ENCODE measurements at places on chromosomes 11 and 22.

DNA sequence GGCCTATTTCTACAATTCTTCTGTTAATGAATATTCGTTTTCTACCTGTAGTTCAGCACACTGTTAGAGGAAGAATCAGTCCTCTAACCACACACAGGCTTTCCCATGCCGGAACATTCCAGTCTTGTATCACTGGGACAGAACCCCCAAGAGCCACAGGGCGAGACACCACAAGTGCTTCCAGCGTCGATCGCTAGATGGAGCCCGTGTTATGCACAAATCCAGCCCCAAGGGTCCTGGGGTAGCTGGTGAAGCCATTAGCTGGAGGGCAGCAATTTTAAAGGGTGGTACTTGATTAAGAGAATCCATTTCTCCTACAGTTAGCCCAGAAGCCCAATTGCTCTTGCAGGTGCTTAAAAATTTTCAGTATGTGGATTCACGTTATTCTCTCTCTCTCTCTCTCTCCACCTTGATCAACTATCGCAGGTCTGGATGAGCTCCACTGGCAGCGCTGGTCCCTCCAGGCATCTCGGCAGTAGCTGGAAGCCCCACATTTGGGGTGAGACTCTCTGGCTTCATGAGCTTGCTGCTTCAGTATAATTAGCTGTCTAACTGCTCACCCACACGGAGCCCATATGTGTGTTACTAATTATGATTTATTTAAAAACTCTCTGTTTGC, 148.2 kb upstream of the SNX19 start:
- DNase-seq: no peak

GRCh38 chr22:36211237-36211861, 9.7 kb upstream of the APOL4 start:
- DNase-seq: no peak

- DNase-seq: no peak
Observed at GRCh38 chr11:77471558-77472193, 2.2 kb downstream of the PAK1 start.

DNA sequence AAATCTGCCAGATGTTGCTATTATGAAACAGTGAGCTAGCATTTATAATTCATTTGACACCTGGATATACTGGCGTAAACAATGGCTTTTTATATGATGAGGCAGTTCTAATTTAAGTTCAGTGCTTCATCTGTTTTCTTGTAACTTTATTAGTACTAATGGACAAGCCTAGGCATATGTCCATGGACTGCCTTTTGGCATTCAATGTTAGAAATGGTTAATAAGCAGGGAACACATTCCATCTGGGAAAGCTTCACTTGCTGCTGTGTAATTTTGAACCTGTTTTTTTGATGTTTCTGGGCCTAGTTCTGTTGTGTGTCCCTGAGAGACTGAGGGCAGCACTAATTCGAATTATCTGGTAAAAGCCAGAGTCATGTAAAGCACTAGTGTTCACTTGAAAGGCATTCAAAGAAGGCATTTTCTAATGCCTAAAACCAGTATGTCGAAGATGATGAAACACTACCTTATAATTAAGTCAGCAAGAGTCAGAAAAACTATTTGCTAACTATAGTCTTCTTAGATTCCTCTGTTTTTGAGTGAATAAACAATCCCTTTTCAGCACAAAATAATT, 138.5 kb downstream of the SWAP70 start:
- DNase-seq: no peak

DNA sequence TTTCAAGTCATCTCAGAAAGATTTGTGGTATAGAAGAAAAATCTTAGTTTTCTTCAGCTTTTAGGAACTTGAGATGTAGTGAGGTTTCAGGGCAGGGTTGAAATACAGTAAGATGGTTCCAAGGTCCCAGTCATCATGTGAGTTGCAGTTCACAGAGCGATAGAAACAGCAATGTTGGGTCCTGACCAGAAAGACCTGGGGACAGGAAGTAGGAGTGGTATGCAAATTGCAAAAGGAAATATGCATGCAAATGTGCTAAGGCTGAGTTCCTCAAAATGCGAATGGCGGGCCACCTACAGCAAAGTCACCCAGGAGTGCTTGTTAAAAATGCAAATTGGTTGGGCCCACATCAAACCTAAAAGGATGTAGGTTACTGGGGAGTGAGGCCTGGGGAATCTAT, 1032.7 kb upstream of the TENM4 start:
- no peak for DNase-seq

DNA sequence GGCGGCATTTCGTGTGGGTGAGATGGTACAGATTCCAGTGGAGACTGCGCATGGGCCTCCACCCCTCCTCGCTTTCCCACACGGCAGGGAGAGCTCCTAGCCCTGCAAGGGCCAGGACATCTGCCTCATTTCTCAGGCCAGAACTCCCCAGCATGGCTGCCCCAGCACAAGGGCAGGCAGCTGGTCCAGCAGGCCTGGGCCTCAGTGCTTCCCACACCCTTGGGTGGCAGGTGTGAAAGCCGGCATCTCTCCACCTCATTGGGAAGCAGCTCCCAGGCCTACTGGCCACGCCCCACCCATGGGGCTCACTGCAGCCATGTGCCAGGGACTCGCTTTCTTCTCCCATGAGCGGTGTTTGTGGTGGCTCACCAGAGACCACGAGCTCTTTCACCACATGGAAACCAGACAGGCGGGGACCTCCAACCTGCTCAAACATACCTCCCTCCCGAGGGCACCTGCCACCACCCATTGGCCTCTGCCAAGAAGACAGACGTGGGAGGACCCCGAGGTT, 79.1 kb downstream of the NAT10 start:
- no peak for DNase-seq

DNA sequence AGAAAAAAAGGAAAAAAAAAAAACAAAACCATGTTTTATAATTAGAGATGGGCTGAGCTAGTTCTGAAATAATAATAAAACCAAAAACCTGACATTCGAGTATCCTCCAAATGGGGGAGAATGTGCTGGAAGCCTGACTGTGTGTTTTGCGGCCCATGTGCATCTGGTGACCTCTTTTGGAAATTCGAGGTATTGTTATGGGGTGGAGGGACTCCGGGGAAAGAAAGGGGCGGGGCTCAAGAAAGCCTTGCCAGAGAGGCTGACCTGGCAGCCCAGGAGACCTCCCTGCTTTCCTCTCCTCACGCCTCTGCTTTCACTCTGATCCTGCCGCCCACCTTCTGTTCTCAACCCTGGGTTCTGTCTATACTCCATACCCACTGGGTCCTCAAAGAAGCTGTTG, 72.9 kb downstream of the CTTN start:
- DNase-seq: no peak

- DNase-seq: peak; percentile 82
Observed at GRCh38 chr11:117814766-117815261, 9.7 kb downstream of the FXYD2 start.

- DNase-seq: no peak
Observed at GRCh38 chr11:83012168-83013067, 59.3 kb downstream of the RAB30 start.

- DNase-seq: no peak
Observed at GRCh38 chr11:4203603-4204360, 109.2 kb downstream of the RRM1 start.

- no peak for DNase-seq
Observed at GRCh38 chr11:35166369-35167360, 27.7 kb downstream of the CD44 start.

DNA sequence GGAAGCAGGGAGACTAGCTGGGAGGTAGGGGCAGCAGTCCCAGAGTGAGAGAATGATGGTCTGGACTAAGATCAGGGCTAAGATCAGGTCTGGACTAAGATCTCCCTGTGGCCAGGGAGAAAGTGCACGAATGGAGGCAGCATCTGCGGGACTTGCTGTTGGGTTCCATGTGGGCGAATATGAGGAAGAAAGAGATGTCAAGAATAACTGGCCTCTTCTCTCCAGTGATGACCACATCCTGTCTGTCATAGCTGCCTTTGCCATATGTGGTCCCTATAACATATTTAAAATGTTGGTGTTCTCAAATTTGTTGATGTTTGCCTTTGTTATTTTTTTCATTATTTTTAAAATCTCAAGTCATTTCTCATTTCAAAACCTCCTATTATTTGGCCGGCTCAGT, 27.4 kb upstream of the CXCR5 start:
- no peak for DNase-seq

All from activated T-cell treated with anti-CD3 and anti-CD28 coated beads for 1 hour (primary cell).